Kidney epithelial cell (primary cell): ENCODE measurements at places on chromosomes 6 and 20. TPM values are rescaled to one million over a fixed set of nuclear protein-coding genes. Genes with fewer than 3 reads are reported as not detected.

PTCRA gene
- total RNA-seq, result not detected in 2 replicates

DNA sequence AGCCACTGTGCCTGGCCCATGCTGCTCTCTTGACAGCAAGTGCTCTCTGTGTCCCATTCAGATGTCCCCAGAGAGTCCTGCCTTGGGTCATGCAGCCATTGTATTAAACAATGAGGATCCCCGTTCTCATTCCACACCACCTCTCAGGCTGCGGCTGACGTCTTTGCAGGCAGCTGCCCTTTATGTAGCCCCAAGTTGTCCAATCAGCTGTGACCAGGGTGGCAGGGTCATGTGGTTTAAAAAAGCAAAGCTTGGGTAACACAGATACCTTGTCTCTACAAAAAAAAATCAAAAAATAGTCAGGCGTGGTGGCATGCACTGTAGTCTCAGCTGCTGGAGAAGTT lies 13.2 kb downstream of the GCNT2 start:
- DNase-seq, result no peak

DNA sequence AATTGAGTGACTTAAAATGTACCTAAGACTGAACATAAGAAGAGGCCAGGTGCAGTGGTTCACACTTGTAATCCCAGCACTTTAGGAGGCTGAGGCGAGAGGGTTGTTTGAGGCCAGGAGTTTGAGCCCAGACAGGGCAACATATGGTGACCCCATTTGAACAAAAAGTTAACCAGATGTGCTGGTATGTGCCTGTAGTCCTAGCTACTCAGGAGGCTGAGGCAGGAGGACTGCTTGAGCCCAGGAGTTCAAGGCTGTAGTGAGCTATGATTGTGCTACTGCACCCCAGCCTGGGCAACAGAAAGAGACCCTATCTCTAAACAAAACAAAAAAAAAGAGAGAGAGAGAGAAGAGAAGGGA lies 10.1 kb upstream of the PAQR8 start:
- no peak for DNase-seq

- DNase-seq, result no peak
Observed at GRCh38 chr6:137845460-137845859, 21.6 kb upstream of the TNFAIP3 start.

DNA sequence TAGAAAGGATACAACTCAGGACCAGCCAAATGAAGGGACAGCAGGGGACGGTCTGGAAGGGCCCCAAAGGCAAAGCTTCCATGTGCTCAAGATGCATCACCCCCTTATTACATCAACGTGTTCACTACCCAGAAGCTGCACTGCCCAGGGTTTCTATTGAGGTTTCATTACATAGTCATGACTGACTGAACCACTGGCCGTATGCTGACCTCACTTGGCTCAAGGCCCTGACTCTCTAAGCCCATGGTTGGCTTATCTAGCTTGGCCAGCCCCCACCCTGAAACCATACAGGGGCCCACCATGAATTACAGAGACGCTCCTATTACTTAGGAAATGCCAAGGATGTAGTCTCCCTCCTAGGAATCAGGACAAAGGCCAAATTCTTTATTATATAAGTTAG lies 179.4 kb downstream of the FOXC1 start:
- no peak for DNase-seq

GRCh38 chr6:33251395-33252012 lies 20.2 kb downstream of the VPS52 start:
- DNase-seq, result no peak

DNA sequence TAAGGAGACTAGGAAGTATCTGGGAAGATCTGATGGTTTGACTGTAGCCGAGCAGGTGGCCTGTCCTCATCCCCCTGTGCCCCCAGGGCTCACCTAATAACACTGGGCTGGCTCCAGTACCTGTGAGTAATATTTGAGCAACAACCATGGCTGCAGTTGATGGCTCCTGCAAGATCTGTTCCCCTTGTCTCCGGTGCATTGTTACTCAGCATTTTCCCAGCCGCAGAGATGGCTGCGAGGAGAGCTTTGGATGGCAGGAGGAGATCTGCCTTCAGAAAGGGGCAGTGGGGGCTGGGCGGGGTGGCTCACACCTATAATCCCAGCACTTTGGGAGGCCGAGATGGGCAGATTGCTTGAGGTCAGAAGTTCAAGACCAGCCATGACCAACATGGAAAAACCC lies 39.3 kb downstream of the PTK7 start:
- DNase-seq, result no peak

DNA sequence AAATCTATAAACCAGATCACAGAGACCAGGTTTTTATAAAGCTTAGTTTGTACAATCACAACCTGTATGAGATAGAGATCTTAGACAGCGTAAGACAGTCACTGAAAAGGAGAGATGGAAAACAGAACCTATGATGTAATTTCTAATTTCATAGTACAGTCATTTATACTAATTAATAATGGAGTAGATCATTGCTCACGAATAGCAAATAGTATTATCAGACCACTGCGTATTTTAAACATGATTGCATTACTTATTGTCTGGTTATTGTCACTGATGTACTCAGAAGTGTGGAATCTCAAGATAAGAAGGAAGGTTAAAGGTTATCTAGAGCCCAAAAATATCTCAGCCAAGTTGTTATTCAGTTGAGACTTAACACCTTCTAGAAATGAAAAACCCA lies 115.6 kb downstream of the KHDC1L start:
- DNase-seq, result no peak
